ENCODE measurements at places on chromosomes 12 and 14.

GRCh38 chr14:24092505-24093206 lies 1.5 kb upstream of the PCK2 start:
- DNase-seq = no peak

DNA sequence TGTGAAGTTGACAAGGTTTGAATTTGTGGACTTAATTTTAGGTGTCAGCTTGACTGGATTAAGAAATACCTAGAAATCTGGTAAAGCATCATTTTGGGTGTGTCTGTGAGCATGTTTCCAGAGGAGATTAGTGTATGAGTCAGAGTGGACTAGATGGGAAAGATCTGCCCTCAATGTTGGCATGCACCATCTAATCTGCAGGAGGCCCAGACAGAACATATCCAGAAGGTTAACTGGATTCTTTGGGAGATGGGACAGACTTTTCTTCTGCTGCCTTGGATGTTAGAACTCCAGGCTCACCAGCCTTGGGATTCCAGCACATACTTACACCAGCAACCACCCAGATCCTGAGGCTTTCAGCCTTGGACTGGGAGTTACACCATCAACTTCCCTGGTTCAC lies 14.1 kb downstream of the SGPP1 start:
- DNase-seq = peak; percentile 27

- DNase-seq = peak; percentile 82
Measured at GRCh38 chr12:90211017-90211416, 502.4 kb upstream of the ATP2B1 start.

DNA sequence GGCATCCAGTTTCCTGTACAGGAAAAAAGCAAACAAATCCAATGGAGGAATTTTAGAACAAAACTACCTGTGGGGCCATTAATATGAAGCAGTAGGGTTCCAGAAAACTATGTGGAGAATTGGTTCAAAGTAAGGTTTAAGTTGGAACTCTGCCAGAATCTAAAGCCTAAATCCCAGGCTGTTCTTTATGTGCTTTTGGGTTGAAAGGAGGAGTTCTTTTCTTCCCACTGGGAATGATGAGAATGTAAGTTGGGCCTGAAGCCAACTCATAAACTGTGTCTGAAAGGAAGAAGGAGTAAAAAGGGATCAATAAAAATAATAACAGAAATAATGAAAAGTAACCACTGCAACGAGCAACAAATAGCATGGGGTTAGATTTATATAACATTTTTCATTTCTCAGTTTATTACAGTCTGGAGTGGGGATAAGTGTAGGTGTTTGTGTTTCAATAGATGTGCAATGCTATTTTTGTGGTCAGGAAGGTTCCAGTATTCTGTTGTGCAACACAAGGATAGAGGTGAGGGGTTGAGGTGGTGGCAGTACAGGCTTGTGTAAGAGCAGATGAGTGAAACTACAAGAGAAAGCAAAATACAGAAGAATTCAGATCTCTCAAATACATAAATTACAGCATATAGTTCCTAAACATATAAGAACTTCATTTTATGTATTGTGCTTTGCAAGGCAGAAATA lies 373.6 kb downstream of the EMP1 start:
- peak; percentile 43 for DNase-seq

- DNase-seq = no peak
Measured at GRCh38 chr12:128994856-128995255, 141.6 kb downstream of the GLT1D1 start.

GRCh38 chr14:64602826-64603225 lies 53.1 kb downstream of the PPP1R36 start:
- no peak for DNase-seq

GRCh38 chr12:95506707-95507523 lies 33.0 kb downstream of the METAP2 start:
- no peak for DNase-seq

DNA sequence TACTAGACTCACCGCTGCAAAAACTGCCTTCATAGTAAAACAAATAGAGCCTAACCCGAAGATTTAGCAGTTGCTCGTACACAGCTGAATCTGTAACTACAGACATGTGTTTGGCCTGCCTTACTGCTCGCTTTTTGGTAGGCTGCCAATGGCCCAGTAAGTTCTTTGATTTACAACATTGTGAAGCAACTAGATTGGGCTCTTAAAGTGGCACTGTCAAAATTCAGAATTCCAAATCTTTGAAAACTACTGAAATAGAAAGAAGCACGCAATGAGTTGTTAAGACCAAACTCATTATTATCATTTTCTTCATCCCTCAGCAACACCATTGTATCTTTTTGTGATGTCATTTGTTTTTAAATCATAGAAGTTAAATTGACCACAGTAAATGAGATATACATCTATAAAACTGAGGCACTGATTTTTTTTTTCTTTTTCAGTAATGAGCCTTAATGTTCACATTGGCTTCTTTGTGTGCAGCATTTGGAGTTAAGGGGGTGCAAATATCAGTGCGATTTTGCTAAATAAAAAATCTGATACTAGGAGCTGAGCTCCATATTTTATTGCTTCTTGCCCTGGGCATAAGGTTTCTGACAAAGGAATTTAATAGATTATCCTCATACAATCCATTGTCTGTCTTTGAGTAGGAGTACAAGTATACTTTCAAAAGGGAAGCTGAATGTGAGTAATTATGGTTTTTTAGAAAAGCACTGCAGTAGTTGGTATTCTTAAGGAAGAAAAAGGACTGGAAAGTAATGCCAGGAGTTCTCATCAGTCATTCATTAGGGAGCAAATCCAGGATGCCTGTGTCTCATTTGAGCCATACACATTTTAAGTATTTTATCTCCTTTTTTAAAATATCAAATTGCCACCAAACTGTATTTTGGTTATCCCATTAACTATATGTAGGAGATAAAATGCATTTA lies 138.5 kb downstream of the KICS2 start:
- DNase-seq = peak; percentile 95

- no peak for DNase-seq
Measured at GRCh38 chr14:65676361-65677014, 264.0 kb downstream of the FUT8 start.

DNA sequence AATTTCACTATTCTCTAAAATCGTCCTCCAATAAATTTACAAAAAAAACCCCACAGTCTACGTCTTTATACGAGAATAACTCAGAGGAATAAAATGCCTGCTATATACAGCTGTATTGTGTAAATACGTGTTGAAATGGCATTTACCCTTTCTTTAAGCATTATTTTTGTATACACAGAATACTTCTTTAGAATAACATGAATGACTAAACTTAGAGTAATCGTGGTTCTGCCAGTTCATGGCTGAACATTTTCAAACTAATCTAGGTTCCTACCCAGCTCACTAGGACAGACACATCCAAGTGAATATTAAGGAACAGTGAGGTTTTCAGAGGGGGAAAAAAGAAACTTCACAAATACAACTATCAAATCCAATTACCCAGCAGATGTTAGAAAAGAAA lies 24.6 kb downstream of the DICER1 start:
- DNase-seq = no peak

DNA sequence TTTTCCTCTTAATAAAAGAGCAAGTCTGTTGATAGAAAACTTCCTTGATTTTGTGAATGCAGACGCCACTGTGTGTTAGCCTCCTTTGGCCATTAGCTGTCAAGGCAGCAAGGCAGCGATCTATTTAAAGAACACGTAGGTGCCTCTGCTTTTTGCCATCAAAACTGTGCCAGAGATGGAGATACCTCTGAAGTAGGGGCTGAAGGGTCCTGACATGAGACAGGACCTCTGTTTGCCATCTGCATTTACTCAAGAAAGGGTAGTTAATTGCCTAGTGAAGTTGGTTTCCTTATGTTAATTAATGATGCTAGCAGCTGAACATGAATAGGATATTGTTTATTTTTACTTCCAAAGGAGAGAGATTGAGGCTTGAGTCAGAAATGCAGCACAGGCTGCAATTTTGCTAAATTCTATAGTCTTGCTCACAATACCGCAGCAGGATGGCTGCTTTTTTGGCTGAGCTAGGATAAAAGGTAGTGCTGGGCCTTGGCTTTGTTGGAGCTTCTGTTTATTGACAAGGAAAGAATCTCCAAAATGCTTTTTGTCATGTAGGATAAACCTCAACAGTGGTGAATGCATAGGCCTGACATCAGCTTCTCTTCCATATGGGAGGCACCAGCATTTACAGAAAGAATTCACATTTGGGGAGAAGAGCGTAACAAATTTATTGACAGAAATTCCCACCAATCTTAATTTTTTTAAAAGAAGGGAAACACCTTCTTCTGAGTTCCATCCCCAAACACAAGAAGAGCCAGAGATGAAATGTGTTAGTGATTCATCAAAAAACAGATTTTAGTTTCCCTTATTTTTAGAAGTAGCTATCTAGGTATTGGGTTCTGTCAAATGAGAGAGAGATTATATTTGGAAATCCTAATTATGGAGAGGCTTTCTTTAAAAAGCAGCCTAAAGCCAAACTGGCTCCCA lies 13.9 kb upstream of the RPH3A start:
- no peak for DNase-seq

- DNase-seq = no peak
Measured at GRCh38 chr14:61281186-61281947, at the start of gene TMEM30B. Gene TMEM30B (minus strand): TSS chr14:61281338. CDS start chr14:61281147, 191 bp downstream.

DNA sequence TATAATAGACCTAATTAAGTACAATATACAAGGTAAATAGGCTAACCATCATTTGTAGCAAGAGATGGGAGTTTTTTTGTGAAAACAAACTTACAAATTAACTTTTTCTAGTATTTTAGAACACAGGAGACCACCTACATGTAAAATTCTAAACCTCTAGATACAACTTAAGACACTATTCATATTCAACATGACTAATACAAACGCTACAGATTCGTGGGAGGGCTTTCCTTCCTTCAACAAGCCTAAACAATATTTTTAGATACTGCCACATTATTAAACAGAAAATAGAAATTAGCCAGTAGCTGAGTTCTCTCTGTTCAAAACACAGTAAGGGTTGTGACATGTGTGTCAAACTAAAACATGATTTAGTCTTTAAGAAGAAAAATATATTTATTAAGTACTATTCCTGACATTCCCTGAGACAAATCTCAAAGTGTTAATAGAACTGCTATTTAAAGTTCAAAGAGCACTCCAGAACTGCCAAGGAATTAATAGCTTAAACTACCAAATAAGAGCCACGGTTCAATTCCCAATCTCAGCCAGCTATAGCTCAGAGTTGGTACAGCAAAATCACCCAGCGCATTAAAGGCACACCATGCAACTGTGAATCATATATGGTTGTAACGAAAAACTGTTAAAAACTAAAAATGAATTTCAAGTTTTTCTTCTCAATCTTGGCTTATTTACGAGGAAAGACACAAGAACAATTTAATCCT lies 10.7 kb downstream of the MED13L start:
- no peak for DNase-seq

GRCh38 chr14:106670011-106670410 lies 1143.6 kb downstream of the TMEM121 start:
- no peak for DNase-seq

- peak; percentile 47 for DNase-seq
Measured at GRCh38 chr14:80906946-80907345, 34.6 kb downstream of the CEP128 start.

- peak; percentile 58 for DNase-seq
Measured at GRCh38 chr14:24943024-24943423, 106.9 kb downstream of the STXBP6 start.

- DNase-seq = no peak
Measured at GRCh38 chr12:59575826-59576225, 20.0 kb upstream of the SLC16A7 start.

GRCh38 chr12:64781280-64782190 lies 22.3 kb upstream of the GNS start:
- DNase-seq = no peak

DNA sequence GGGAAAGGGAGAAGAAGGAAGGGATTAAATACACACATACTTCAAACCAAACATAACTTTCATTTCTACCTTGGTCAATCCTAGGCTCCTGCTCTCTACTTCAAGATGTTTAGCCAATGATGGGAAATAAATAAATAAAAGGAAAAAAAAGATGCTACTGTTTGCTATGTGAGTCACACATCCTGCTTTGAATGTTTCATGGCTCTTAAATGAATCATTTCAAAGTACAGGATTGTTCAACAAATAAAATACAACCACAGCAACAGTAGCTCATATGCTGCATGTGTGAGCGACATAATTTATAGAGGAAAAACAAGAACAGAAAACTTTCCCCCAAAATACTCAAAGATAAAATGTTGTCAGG lies 54.3 kb upstream of the NPFF start:
- DNase-seq = peak; percentile 92

- DNase-seq = no peak
Measured at GRCh38 chr12:716506-716905, 35.9 kb upstream of the WNK1 start.

DNA sequence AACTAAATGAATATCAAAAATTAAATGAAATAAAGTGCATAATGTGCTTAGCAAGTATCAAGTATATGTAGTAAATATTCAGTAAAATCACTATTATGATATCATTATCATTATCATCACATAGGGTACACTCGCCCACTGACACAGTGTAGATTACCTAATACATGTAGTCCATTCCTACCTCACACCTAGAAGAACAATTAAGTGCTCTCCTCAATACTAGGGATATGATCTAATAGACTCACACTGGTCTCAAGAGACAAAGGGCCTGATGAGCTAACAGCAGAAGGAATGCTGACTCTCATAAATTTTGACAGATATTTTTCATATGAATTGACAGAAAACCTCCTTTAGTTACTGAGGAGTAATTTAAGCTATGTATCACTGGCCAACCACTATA lies 29.1 kb downstream of the FSCB start:
- peak; percentile 2 for DNase-seq

DNA sequence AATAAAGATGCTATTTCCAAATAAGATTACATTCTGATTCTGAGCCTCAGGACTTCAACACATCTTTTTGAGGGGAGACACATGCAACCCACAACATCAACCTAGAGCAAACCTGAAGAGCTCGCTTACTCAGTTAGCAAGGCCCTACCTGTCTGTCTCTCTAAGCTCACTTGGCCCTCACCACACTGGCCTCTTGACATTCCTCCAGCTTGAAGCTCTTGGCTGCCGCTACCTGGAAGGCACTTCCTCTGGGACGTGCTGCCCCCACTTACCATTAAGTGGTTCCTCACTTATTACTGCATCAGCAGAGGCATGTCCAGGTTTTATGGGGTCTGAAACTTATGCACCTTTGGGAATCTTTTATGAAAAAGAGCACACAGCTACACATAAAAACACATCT lies 354.8 kb downstream of the GALC start:
- DNase-seq = no peak

DNA sequence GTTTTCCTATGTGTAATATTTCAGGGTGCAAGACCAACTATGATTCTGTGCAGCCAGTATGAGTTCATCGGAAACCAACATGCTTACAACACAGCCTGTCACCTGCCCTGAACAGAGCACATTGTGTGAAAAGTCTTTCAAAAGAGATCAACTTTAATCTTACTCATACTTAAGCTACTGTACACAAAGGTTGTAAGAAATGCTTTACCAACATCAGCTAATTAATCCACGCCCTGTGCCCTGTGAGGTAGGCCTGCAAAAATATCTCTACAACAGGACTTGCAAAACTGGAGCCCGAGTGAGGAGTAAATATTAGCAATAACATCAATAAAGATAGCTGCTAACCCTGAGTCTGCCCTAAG lies 15.1 kb downstream of the APPL2 start:
- no peak for DNase-seq

GRCh38 chr14:70999117-70999516 lies 91.9 kb downstream of the PCNX1 start:
- no peak for DNase-seq

GRCh38 chr12:3723916-3724805 lies 28.7 kb downstream of the CRACR2A start:
- no peak for DNase-seq

Data from fibroblast of skin of right quadriceps (primary cell).